Neural crest cell (in vitro differentiated cells): ENCODE measurements at places on chromosomes 2 and 18. TPM values are rescaled to one million over a fixed set of nuclear protein-coding genes. Genes with fewer than 3 reads are reported as not detected.

- H3K4me3 ChIP-seq, result no peak overlapping the region
- no peaks in the 10 kb centered on the region for H3K27me3 ChIP-seq
- DNase-seq, result no peak
- H3K36me3 ChIP-seq, result peaks cover 3% of the 10 kb centered on the region
Measured at GRCh38 chr18:39057423-39058064, 1491.9 kb upstream of the CELF4 start.

DNA sequence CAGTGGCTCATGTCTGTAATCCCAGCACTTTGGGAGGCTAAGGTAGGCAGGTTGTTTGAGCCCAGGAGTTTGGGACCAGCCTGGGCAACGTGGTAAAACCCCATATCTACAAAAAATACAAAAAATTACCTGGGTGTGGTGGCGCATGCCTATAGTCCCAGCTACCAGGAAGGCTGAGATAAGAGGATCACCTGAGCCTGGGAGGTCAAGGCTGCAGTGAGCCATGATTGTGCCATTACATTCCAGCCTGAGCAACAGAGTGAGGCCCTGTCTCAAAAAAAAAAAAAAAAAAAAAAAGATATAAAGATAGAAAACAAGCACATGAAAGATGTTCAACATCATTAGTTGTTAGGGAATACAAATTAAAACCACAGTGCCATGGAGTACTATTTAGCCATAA is 65.3 kb upstream of the UGP2 start:
- H3K27ac ChIP-seq, result no peak overlapping the region
- no peak for DNase-seq
- no peaks in the 10 kb centered on the region for H3K27me3 ChIP-seq

GRCh38 chr2:191150230-191150599 is 579 bp downstream of the STAT4 start:
- H3K4me1 ChIP-seq, result peaks cover 8% of the 10 kb centered on the region
- peaks cover 37% of the 10 kb centered on the region for H3K27me3 ChIP-seq
- no peak overlapping the region for H3K27ac ChIP-seq

DNA sequence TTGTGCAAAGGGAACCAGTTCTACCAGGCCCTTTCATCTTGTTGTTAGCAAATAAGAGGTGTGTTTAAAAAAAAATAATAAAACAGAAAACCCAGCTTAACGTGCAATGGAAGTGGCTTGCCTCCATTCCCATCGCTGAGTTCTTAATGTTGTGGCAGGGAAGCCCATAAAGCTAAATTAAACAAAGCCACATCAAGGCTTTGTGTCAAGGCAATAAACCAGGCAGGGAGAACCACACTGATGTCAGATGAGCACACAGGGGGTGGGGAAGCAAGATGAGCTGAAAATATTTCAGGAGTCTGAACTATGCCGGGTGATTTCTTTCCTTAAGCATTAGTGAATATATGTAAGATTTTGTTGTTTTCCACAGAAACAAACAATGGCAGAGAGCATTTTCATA is 73.5 kb downstream of the PHLPP1 start:
- DNase-seq, result no peak
- no peak overlapping the region for H3K4me3 ChIP-seq
- H3K27ac ChIP-seq, result no peak overlapping the region
- H3K36me3 ChIP-seq, result no peaks in the 10 kb centered on the region

- no peak overlapping the region for H3K4me3 ChIP-seq
- no peak overlapping the region for H3K27ac ChIP-seq
- peak; percentile 64 for DNase-seq
- peaks cover 16% of the 10 kb centered on the region for H3K4me1 ChIP-seq
- H3K27me3 ChIP-seq, result peaks cover 73% of the 10 kb centered on the region
- H3K36me3 ChIP-seq, result no peaks in the 10 kb centered on the region
Measured at GRCh38 chr2:206981739-206982340, 42.5 kb downstream of the CPO start.

GRCh38 chr2:133956434-133956935 is 297.4 kb upstream of the MGAT5 start:
- no peak for DNase-seq
- no peak overlapping the region for H3K4me3 ChIP-seq
- no peak overlapping the region for H3K27ac ChIP-seq
- no peaks in the 10 kb centered on the region for H3K4me1 ChIP-seq
- H3K27me3 ChIP-seq, result peaks cover 9% of the 10 kb centered on the region

GRCh38 chr2:72998234-72998651 is 73.3 kb downstream of the SFXN5 start:
- DNase-seq, result no peak
- H3K4me1 ChIP-seq, result no peaks in the 10 kb centered on the region
- no peaks in the 10 kb centered on the region for H3K27me3 ChIP-seq
- H3K4me3 ChIP-seq, result no peak overlapping the region
- no peak overlapping the region for H3K27ac ChIP-seq

DNA sequence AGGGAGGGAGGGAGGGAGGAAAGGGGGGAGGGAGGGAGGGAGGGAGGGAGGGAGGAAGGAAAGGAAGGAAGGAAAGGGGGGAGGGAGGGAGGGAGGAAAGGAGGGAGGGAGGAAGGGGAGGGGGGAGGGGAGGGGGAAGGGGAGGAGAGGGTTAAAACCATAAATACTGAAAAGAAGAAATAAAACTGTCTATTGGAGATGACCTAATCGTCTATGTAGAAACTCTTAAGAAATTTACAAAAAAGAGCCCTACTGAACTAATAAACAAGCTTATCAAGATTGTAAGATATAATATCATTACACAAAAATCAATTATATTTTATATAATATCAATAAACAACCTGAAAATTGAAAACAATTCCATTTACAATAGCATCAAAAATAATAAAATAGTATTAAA is 32.3 kb upstream of the CTDP1 start:
- no peak for DNase-seq
- peaks cover 3% of the 10 kb centered on the region for H3K27me3 ChIP-seq
- H3K27ac ChIP-seq, result no peak overlapping the region
- no peaks in the 10 kb centered on the region for H3K36me3 ChIP-seq
- peaks cover 8% of the 10 kb centered on the region for H3K4me1 ChIP-seq
- H3K4me3 ChIP-seq, result no peak overlapping the region

- H3K36me3 ChIP-seq, result peaks cover 6% of the 10 kb centered on the region
- no peak overlapping the region for H3K27ac ChIP-seq
- no peaks in the 10 kb centered on the region for H3K27me3 ChIP-seq
- H3K4me1 ChIP-seq, result peaks cover 69% of the 10 kb centered on the region
- H3K4me3 ChIP-seq, result no peak overlapping the region
Measured at GRCh38 chr2:239246723-239247122, 154.1 kb downstream of the HDAC4 start.

GRCh38 chr2:99811544-99811943 is 321.7 kb upstream of the REV1 start:
- H3K36me3 ChIP-seq, result peaks cover 15% of the 10 kb centered on the region
- peaks cover 24% of the 10 kb centered on the region for H3K4me1 ChIP-seq
- DNase-seq, result no peak
- H3K27me3 ChIP-seq, result no peaks in the 10 kb centered on the region

GRCh38 chr18:59681521-59682004 is 15.7 kb downstream of the CCBE1 start:
- no peaks in the 10 kb centered on the region for H3K36me3 ChIP-seq
- no peaks in the 10 kb centered on the region for H3K4me1 ChIP-seq
- H3K27me3 ChIP-seq, result peaks cover 10% of the 10 kb centered on the region

DNA sequence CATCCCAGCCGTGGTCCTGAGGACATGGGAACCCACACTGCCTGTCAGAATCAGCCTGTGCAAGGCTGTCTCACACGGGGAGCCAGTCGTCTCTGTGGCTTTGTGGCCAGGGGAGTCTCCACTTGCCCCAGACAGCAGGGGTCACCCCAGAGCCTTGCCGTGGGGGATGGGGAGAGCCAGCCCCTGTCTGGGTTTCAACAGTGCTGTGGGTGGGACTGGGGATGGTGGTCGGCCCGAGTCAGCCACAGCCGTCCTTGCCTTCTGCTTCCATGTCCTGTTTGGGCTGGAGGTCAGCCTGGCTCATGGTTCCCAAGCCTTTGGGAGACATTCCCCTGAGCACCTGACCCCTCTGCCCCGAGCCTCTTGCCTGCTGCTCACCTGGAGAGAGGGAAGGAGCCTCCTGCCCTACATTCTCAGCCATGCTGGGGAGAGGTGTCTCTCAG is 19.6 kb downstream of the GPR35 start:
- H3K4me3 ChIP-seq, result no peak overlapping the region
- DNase-seq, result no peak
- peaks cover 10% of the 10 kb centered on the region for H3K4me1 ChIP-seq
- H3K36me3 ChIP-seq, result no peaks in the 10 kb centered on the region
- peaks cover 8% of the 10 kb centered on the region for H3K27me3 ChIP-seq

GRCh38 chr2:222424729-222425671 is 657 bp downstream of the SGPP2 start:
- peak; percentile 10 for DNase-seq
- H3K4me1 ChIP-seq, result peaks cover 24% of the 10 kb centered on the region
- peak overlapping the region; percentile 87 for H3K4me3 ChIP-seq
- peaks cover 82% of the 10 kb centered on the region for H3K27me3 ChIP-seq
- H3K36me3 ChIP-seq, result peaks cover 10% of the 10 kb centered on the region
- H3K27ac ChIP-seq, result no peak overlapping the region

GRCh38 chr2:217570394-217570793 is 432.4 kb downstream of the TNS1 start:
- H3K27ac ChIP-seq, result no peak overlapping the region
- peaks cover 2% of the 10 kb centered on the region for H3K36me3 ChIP-seq
- H3K4me3 ChIP-seq, result no peak overlapping the region
- peaks cover 8% of the 10 kb centered on the region for H3K4me1 ChIP-seq
- H3K27me3 ChIP-seq, result no peaks in the 10 kb centered on the region
- no peak for DNase-seq

- H3K4me3 ChIP-seq, result no peak overlapping the region
- H3K27ac ChIP-seq, result no peak overlapping the region
- H3K4me1 ChIP-seq, result no peaks in the 10 kb centered on the region
- DNase-seq, result no peak
- no peaks in the 10 kb centered on the region for H3K36me3 ChIP-seq
- peaks cover 19% of the 10 kb centered on the region for H3K27me3 ChIP-seq
Measured at GRCh38 chr2:98944775-98945174, 8.8 kb upstream of the CRACDL start.

DNA sequence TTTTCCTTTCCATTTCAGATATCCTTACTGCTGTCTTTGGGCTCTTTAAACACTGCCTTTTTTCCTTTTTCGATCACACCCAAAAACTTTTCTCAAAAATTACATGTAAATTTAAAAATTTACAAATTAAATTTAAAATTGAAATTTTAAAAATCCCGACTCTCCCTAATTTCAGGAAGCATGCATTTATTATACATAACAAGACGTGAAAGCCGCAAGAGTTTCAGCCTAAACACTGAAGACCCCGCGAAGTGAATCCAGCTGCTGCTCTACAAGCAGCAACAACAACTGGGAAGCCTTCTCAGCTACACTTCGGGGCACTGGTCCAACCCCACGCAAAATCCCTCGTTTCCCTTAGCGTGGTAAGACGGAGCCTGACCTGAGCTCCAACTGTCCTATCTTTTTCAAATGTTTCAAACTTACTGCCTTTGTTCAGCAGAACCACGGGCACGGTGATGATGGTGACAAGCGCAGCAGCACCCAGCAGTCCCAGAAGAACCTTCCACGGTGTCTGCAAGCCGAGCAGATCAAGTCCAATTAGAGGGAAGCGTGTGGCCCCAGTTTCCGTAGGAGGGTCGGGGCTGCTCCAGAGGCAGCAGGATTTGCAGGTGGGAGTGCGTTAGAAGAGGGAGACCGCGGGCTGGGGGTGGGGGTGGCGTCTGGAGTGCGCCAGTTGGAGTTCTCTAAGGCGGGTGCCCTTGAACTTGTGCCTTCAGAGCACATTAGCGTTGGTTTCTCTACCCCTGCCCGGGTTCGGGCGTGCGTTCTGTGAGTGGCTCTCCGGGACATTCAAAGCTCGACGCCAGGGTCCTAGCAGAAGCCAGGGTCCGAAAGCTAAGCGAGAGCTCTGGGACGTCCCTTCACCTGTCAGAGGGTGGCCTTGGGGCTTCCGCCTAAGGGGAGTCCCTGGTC is 783 bp downstream of the DPP4 start:
- H3K4me3 ChIP-seq, result peak overlapping the region; percentile 83
- H3K27ac ChIP-seq, result no peak overlapping the region
- H3K27me3 ChIP-seq, result peaks cover 42% of the 10 kb centered on the region
- peaks cover 6% of the 10 kb centered on the region for H3K36me3 ChIP-seq

- H3K27ac ChIP-seq, result no peak overlapping the region
- no peak overlapping the region for H3K4me3 ChIP-seq
- H3K4me1 ChIP-seq, result peaks cover 34% of the 10 kb centered on the region
- H3K27me3 ChIP-seq, result no peaks in the 10 kb centered on the region
- no peak for DNase-seq
Measured at GRCh38 chr2:37771600-37772088, 100.2 kb upstream of the CDC42EP3 start.

- no peaks in the 10 kb centered on the region for H3K36me3 ChIP-seq
- H3K27ac ChIP-seq, result no peak overlapping the region
- DNase-seq, result no peak
- peaks cover 52% of the 10 kb centered on the region for H3K27me3 ChIP-seq
- H3K4me1 ChIP-seq, result peaks cover 44% of the 10 kb centered on the region
Measured at GRCh38 chr2:44707945-44708660, 233.4 kb upstream of the SIX3 start.

DNA sequence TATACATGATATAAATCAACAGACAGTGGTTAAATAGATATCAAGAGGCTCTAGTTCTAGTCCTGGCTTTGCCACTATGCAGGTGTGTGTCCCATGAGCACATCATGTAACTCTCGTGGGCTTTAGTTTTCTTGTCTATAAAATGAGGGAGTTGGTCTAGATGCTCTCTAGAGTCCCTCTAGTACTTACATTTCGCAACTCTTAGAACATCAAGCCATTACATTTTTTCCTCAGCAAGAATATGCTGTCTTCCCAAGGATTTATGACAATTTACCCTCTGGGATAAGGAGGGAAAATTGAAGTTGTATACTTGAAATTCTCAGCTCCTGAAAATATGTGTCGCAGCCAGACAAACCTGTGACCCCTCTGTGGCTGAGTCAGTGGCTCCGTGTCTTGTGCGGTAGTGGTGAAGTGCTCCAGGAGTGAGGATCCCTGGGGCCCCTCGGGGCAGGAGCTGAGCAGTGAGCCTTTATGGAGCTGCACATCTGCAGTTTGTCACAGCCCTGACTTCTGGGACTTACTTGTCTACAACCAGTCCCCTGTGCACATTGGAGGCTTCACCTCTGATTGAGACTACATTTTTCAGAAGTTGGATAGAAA is 6.8 kb downstream of the PKP4 start:
- H3K36me3 ChIP-seq, result no peaks in the 10 kb centered on the region
- H3K27ac ChIP-seq, result no peak overlapping the region
- no peak for DNase-seq
- no peak overlapping the region for H3K4me3 ChIP-seq
- no peaks in the 10 kb centered on the region for H3K27me3 ChIP-seq
- H3K4me1 ChIP-seq, result peaks cover 15% of the 10 kb centered on the region

DNA sequence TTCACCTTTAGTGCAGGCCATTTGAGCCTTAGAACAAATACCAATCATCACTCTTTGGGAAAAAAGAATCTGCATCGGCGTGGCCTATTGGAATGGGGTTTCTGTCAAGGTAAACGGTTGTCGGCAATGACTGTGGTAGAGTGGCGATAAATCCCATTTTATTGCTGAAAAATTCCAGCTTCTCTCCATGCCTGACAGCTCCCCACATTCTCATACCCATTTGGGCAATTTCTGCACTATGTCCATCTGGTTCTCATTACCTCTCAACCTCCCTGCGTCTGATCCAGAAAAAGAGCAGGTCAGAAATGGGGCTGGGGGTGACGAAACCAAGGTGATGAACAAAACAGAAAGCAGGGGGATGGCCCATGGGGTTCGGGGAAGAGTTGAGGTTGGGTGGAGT is 254.0 kb downstream of the MEIS1 start:
- peaks cover 32% of the 10 kb centered on the region for H3K4me1 ChIP-seq
- no peaks in the 10 kb centered on the region for H3K36me3 ChIP-seq
- DNase-seq, result no peak
- H3K4me3 ChIP-seq, result no peak overlapping the region
- peak overlapping the region; percentile 50 for H3K27ac ChIP-seq
- peaks cover 3% of the 10 kb centered on the region for H3K27me3 ChIP-seq

Gene HOXD12
- total RNA-seq, result not detected in 2 replicates

Gene KCNK3
- total RNA-seq, result 0.58 and 0.68 TPM in 2 replicates

Gene HOXD3
- 1.5 and 1.9 TPM in 2 replicates for total RNA-seq

Gene RIT2
- total RNA-seq, result not detected in 2 replicates

Gene STON1
- 13.2 and 15.0 TPM in 2 replicates for total RNA-seq

Gene CXCR1
- total RNA-seq, result not detected in 2 replicates

Gene PIEZO2
- 15.5 and 17.0 TPM in 2 replicates for total RNA-seq

Gene CTNNA2
- total RNA-seq, result 2.6 and 2.9 TPM in 2 replicates

Gene E2F6
- total RNA-seq, result 28.5 and 28.9 TPM in 2 replicates
